ENCODE measurements at places on chromosomes 2 and 18.

DNA sequence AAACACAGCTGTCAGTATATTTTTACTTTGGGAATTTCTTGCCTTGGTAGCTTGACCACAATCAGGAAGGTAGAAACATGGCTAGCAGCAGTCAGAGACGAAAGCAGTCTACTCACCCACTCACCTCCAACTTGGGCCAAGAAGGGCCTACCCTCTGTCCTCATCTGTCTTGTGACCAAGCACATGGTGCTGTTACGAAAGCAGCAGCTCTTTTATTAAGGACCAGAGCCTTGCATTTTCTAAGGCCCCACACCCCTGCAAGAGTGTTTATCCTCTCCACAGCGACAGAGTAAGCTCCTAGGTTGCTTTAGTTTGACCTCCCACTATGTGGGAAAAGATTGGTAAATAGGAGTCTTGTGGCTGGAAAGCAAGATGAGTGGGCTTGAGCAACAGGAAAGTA lies 31.3 kb upstream of the MSTN start:
- DNase-seq: no peak

DNA sequence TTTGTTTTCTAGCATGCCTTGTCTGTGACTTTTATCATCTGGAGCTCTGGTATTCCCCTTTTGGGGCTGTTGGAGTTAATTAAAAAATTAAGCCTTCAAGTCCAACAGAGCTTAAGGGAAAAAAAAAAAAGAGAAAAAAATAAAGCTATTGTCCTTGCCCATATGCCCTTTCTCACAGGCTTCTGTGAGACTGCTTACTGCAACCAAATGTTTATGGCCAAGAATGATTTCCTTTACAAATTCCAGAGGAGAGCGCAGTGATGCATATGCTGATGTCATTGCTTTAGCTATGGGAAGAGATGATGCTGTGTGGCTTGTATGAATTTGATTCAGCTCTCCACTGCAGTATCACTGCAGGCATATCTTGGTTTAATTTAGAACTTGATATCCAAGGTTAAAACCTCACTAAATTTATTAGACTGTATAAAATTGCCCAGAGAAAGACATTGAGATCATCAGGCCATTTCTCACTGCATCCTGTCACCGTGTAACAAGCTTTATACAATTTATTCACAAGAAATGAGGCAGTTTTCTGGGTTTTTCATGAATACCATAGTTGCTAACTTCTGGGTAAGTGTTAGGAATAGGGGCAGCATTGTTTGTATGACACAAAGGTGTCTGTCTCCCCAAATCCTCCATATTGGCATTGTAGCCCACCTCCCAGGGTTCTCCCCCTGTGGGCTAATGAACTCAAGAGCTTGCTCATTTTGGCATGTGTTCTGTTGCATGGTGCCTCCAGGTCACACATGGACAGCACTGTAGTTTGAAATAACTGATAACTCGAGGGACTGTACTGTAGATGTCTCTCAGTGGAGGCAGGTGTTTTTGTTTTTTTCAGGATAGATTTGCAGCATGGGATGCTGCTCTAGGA lies 85.0 kb downstream of the TANC1 start:
- no peak for DNase-seq

- DNase-seq: no peak
Observed at GRCh38 chr18:55462652-55463051, 125.3 kb downstream of the TCF4 start.

- no peak for DNase-seq
Observed at GRCh38 chr2:54207666-54208195, 48.3 kb downstream of the TSPYL6 start.

DNA sequence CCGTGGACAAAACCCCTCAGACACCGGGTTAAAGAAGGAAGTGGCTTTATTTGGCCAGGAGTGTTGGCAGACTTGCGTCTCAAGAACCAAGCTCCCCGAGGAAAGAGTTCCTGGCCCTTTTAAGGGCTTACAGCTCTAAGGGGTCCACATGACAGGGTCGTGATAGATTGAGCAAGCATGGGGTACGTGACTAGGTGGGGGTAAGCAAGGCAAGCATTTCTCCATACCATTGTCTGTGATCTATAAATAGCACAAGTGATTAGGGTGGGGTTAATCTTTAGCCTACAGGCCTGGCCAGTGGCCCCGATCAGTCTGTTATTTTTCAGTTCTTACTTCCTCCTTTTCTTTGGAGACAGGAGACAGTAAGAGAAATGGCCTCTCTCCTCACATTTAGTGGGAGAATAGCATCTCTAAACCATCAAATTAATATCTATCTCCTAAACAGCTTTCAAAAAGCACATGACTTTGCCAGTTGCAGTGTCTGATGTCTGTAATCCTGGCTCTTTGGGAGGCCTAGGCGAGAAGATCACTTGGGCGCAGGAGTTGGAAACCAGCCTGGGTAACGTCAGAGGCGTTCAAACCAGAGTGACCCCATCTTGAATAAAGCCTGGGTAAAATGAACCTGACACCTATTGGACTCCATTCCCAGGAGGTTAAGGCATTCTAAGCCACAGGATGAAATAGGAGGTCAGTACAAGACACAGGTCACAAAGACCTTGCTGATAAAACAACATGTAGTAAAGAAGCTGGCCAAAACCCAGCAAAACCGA lies 18.3 kb upstream of the CNOT11 start:
- DNase-seq: no peak

- DNase-seq: no peak
Observed at GRCh38 chr2:171894612-171894947, 536 bp upstream of the SLC25A12 start.

- DNase-seq: no peak
Observed at GRCh38 chr18:41993151-41993550, 38.1 kb downstream of the PIK3C3 start.

GRCh38 chr2:200987137-200987536 lies 23.7 kb upstream of the ORC2 start:
- no peak for DNase-seq

DNA sequence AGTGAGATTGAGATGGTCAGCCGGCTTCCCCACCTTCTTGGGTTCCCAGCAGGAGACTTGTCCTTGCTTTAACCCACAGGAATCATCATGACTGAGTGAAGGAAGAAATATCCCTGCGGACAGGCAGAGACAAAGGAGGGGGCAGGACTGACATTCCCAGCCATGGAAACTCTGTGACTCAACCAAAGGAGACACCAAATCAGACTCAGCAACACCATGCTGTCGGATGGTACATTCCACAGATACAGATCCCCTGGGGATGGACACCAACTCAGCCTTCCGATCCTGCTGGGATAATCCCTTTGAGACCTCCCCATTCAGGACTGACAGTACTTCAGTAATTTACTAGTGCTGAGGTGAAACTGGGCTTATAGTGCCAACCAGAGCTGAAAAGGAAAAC lies 518.3 kb downstream of the XIRP2 start:
- no peak for DNase-seq

DNA sequence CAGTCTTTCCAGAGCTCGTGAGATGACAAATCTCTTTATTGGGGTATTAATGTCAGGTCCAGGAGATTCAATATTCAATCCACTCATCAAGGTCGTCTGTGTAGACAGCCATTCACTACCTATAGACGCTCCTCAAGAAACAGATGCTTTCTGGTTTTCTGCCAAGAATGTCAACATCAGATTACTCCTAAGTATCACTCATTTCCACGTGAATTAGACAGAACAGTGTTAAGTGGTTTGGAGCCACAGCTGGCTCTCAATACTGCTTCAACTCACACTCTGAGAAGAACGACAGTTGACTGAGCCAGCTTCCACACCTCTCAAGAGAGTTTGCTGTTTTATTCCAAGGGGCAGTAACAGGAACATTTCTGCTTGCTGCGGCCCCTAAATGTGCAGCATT lies 113.5 kb upstream of the NEDD4L start:
- DNase-seq: no peak

DNA sequence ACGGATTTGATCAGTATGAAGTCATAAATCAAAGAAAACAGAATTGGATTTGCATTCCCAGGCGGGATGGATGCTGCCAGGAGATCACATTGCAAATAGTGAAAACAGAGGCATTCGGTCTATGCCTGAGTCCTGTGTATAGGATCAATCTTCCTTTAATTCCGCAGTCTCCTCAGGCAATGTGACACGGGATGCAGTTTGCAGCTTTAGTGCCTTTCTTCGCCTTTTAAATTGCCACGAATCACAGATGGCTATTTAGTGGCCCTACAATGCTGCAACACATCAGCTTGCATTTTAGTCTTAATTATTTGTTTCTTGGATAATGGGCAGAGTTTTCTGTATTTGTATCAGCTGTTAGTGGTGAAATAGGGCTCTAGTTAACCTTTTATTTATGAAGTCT lies 6.8 kb downstream of the ADCYAP1 start:
- no peak for DNase-seq

GRCh38 chr2:39419282-39420223 lies 17.5 kb downstream of the MAP4K3 start:
- no peak for DNase-seq

DNA sequence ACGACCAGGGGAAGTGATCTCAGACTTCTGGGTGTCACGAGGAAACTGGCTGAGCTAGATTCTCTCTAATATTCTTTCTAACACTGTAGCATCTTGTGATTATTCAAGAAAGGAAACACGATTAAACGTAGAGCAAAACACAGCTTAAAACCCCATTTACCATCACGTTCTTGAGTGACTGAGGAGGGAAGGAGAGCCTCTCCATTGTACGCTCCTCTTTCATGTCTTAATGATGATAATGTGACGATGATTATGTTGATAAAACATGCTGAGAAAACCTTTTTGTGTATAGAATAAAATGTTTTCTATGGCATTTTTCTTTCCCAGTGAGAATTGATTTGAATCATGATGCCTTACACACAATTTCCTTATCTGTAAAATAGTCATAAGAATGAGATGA lies 705.6 kb upstream of the ID2 start:
- no peak for DNase-seq

DNA sequence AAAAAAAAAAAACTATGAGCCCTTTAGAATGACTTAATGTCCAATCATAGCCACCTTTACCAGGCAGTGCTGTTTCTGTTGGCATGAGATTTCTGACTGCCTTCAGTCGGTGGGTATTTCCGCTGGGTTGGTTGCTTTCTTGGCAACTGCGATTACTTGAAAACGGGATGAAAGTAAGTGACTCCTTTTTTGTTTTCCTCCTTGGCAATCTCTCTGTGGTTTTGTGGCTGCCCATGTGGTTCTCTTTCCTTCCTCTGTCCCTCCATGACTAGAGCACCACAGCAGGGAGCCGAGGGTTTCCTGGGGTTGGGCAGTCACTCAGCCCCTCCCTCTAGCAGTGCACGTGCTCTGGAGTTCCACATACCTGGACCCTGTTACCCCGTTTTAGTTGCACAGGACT lies 112.1 kb downstream of the KLHL29 start:
- DNase-seq: no peak

- DNase-seq: no peak
Observed at GRCh38 chr18:76246590-76246989, 248.5 kb downstream of the ZNF516 start.

DNA sequence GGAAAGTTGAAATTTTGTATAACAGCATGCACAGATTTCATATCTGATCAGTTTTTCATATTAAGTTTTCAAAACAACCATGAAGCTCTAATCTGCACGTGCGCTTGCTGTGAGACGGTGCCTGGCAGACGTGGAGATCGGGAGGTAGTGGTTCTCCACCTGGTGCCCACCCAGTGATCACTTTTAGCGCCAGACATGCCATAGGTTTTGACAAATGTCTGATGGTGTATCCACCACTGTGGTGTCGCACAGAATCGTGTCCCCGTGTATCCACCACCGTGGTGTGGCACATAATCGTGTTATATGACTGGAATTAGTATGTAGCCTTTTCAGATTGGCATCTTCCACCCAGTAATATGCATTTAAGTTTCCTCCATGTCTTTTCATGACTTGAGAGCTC lies 40.9 kb upstream of the KCNG2 start:
- DNase-seq: no peak

DNA sequence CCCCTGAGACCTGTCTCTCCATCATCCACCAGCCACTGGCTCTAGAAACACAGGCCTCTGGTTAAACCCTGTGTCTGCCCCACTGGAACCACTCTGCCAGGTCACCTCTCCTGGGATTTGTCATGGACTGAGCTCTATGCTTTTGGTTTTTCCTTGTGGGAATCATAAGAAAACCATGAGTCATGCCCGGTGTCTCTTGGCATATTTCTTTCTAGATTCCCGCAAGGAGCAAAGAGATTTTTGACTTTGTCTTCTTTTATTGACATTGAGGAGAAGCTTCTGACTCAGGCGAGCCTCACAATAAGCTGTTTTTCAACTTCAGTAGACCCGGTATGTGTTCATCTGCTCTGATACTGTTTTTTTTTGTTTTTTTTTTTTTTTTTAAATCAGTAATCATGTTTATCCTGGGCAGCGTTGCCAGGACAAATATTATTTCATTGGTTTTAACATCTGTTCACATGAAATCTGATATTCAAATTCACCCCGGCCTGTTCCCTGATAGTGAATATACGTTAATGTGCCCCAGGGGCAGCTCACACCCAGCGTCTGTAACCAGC lies 207.1 kb downstream of the ACKR3 start:
- no peak for DNase-seq

- no peak for DNase-seq
Observed at GRCh38 chr2:11777066-11777782, 30.8 kb downstream of the LPIN1 start.

DNA sequence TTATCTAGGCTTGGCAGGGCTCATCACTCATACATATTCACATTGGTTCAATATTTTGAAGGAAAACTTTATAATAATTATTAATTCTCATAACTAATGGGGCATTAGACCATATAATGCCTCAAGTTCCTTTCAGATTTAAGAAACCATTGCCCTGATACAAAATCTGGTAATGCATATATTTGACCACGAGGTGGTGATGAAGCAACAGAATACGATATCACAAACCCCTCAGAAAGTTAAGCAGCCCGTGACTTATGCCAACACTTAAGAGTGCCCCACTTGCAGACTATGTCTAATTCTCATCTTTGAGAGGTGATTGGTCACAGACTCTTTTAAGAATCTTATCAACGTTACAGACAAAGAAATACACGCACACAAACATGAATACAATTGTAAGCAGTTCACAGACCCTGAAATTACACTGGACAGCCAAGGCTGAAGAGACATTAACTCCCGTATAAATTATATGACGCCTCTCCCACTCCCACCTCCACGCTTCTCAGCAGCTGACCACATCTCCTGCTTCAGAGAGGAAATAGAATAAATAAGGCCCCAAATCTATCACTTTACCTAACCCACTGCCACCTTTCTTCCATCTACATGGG lies 20.7 kb upstream of the DNAH6 start:
- no peak for DNase-seq

DNA sequence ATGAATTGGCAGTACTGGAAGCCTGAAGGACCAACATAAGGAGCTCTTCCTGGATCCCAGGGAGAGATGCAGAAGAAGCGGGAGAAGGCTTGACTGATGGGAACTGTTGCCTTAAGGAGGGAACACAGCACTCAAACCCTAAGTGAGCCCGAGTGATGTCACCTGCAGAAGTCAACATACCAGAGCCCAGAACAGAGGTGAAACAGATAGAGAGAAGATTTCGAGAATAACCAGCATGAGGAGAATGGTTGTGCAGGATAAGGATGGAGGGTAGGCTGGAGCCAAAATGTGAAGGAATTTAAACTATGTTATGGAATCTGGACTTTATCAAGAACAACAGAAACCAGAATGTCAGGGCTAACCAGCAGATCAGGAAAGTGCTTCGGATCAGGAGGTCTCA lies 463.1 kb upstream of the DDX18 start:
- DNase-seq: no peak

DNA sequence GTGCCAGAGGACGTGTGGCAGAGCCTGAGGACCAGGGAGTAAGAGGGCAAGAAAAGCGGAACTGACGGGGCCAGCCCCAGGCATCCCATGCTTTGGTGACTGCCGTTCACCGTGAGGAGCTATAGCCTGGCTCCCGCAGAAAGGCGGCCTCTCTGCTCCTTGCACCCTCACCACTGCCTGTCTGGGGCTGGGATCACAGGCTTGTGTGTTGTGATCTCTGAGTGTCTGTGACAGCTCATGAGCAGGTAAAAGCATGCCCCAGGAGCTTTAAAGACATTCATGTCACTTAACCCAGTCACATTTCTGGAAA lies 266.8 kb upstream of the RAB6C start:
- DNase-seq: no peak

Data from stimulated activated CD8-positive, alpha-beta memory T cell treated with anti-CD3 and anti-CD28 coated beads, Interleukin-4, amount 100 ng/mL, for 4 hours (primary cell).